ENCODE measurements at places on chromosomes 1 and 21.

GRCh38 chr1:153572569-153573015 is 6.9 kb upstream of the S100A2 start:
- DNase-seq: peak; percentile 36

GRCh38 chr21:37748351-37748750 is 167.9 kb downstream of the KCNJ6 start:
- DNase-seq: no peak

DNA sequence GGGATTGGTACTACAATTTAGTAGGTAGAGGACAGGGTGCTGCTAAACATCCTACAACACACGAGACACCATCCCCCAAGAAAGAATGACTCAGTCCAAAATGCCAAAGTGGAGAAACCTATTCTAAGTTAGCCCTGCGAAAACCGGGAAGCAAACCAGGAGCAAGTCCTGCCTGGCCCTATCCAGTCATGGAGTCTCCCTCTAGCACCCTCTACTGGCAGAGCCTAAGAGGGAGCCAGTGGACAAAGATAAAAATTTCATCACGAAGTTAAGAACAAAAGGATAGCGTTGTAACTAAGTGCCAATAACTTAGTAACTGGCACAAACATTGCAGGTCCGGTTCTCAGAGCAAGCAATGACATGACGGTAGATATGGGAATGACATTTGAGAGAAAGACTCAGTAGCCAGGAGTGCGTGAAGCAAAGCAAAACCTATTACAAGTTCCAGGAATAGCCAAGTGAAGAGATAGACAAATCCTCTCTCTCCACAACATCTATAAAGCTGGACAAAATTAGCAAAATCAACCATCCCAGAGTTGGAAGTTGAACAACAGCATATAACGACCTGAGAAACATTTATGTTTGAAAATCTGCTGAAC is 383.5 kb downstream of the OMA1 start:
- DNase-seq: no peak

DNA sequence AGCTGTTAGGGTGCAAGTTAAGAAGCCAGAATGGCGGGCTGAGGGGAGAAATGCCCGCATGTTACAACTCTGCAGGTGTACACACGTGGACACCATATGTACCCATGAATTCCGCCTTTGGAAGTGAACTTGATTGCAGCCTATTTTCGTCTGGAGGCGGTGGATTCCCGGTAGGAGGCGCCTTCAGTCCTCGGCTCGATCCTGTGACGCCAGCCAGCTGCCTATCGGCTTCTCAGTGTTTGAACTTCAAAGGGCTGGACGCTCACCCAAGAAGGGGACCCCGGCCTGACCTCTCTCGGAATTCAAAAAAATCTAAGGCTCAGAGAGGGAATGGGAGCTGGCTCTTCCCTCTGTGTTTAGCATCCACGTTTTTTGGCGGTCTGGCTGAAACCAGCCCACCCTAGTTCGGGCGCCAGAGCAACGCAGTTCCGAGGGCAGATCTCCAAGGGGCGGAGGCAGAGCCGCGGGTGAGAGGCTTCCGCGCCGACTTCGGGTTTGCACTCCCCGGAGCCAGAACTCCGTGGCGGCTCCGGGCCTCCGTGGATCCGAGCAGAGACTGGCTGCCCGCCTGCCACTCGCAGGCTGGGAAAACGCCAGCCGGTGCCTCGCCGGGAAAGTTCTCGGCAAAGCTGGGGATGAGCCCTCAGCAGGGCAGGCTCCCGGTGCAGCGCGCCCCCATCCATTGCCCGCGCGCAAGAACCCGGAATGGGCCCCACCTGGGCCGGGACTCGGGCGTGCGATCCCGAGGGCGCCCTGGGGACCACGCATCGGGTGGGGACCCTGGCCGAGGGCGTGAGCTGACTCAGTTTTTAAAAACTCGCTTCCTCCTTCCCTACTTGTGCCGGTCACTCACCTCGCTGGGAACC is 996 bp upstream of the TMEM51 start:
- no peak for DNase-seq

- DNase-seq: no peak
Observed at GRCh38 chr21:28972398-28972797, 20.3 kb downstream of the LTN1 start.

- no peak for DNase-seq
Observed at GRCh38 chr1:167909691-167910180, 4.2 kb downstream of the ADCY10 start.

GRCh38 chr21:46190491-46191131 is 6.4 kb upstream of the SPATC1L start:
- DNase-seq: no peak

GRCh38 chr21:36965720-36966065 is 776 bp downstream of the HLCS start:
- no peak for DNase-seq

DNA sequence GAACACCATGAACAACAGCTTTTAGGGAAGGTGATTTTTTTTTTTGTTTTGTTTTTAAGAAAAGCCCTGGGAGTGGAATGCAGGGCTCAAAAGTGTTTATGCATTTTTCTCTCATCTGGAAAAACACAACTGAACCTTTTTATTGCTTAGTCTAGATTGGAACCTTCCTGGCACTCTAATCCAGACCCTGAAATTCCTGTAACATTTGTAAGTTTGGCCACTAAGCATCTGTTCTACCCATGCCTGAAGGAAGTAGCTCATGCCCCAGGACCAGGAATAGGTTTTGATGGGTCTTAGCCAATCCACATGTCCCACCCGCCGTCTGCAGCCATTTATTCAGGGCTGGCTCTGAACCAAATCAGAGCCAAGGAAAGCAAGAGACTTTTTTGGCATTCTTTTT is 39.7 kb upstream of the SLC2A1 start:
- no peak for DNase-seq

GRCh38 chr1:110768605-110769004 is 93.9 kb upstream of the KCNA3 start:
- DNase-seq: no peak

GRCh38 chr1:226659641-226660040 is 79.4 kb downstream of the ITPKB start:
- DNase-seq: no peak

GRCh38 chr1:183203094-183203493 is 17.0 kb downstream of the LAMC2 start:
- no peak for DNase-seq

GRCh38 chr1:186050360-186050759 is 316.2 kb downstream of the HMCN1 start:
- no peak for DNase-seq

DNA sequence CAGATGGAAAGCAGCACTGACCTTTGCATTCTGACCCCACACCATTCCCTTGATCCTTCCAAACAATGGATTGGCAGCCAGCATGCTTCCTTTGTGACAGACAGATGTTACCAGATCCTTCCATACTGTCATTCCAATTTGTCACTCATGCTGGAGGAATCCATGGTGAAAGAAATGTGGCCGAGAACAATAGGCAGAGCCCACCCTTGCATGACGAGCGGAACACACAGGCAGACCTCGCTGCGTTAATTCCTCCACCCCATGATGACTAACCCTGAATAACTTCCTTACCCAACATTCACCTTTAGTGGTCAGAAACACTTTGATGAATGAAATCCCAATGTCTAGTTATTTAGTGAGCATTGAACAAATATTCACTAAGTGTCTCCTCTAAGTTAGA is 45.1 kb downstream of the PDPN start:
- DNase-seq: no peak

DNA sequence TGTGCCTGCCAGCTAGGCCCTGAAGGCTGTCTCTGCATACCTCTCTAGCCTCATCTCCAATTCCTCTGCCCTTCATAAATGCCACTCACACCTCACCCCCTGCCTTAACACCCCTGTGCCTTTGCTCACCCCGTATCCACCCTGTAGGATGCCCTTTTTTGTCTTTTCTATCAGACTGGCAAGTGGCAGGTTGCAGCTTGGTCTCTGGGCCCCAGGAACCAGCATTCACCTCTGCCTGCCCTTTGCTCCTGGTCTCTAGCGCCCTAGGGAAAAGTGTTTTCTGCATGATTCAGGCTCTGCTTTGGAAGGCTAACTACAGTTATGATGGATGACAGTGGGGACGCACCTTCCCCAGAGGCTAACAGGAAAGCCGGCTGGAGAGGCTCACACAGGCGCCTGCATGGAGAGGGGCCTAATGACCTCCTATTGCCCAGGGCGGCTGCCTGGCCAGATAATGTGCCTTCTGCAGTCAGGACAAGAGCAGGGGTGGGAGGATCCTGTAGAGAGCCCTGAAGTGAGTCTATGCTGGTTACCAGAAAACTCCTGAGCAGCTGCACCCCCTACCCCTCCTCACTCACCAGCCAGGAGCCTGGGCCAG is 11.2 kb downstream of the KANK4 start:
- DNase-seq: no peak

DNA sequence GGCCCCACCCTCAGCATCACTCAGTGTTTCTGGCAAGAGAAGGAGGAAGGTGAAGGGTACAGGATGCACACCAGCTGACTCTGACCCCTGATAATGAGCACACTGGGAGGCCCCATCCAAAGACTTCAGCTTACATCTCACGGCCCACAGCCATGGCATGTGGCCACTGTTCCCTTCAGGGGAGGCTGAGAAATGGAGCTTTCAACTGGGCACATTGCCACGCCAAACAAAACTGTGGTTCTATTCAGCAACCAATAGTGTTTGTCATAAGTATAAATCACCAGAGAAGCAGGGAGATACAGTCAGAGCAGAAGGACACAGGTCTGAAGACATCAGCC is 12.7 kb upstream of the TRAF3IP3 start:
- DNase-seq: no peak

- no peak for DNase-seq
Observed at GRCh38 chr1:160116283-160117147, 956 bp downstream of the ATP1A2 start.

GRCh38 chr1:16148329-16149092 is 7.4 kb downstream of the EPHA2 start:
- no peak for DNase-seq
